Activated T-cell treated with anti-CD3 and anti-CD28 coated beads, Interleukin-2, amount 50 U/mL, for 72 hours (primary cell): ENCODE measurements at places on chromosomes 11 and 22. TPM values are rescaled to one million over a fixed set of nuclear protein-coding genes. Genes with fewer than 3 reads are reported as not detected.

The HBE1 gene
- total RNA-seq: not detected

The NXPE4 gene
- not detected for total RNA-seq

The TLCD5 gene
- 2.8 TPM for total RNA-seq

The CASP5 gene
- total RNA-seq: not detected

The CDHR5 gene
- not detected for total RNA-seq

The MMP1 gene
- not detected for total RNA-seq

The GRIA4 gene
- total RNA-seq: not detected

The MORC2 gene
- 42.0 TPM for total RNA-seq

The TUB gene
- 0.32 TPM for total RNA-seq

GRCh38 chr22:44545773-44546172, 47.7 kb upstream of the RTL6 start:
- no peak for DNase-seq

- DNase-seq: no peak
These were observed 90.2 kb upstream of the KCNQ1OT1 start for GRCh38 chr11:2789791-2790567.

GRCh38 chr11:8095806-8096522, 15.0 kb downstream of the TUB start:
- no peak for DNase-seq

GRCh38 chr11:86152006-86152862, 83.3 kb upstream of the PICALM start:
- no peak for DNase-seq

DNA sequence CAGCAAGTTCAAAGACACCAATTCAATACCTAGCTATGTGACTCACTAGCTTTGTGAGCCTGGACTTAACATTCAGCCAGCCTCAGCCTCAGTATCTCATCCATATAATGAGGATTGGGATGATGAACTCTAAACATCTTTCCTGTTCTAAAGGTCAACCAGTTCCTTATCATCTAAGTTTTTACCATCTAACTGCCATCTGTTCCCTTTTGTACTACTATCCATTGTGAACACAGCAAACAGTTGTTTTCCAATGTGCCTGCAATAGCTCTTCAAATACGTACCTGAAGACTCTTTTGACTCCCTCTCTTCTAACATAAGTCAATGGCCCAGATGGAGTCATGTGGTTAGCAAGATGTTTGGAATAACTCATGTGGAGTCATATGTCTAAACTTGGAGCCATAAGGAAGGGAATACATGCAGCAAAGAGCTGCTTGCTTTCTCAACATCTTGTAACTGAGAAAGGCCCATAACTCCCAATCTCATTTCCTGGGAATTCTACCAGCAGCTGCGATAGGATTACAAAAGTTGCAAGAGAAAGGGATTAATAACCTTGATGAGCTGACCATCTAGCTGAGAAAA, 19.4 kb downstream of the SYTL2 start:
- no peak for DNase-seq

- no peak for DNase-seq
These were observed 118.3 kb upstream of the LMO1 start for GRCh38 chr11:8381871-8382396.

- no peak for DNase-seq
These were observed 431.2 kb downstream of the METTL15 start for GRCh38 chr11:28539239-28540030.

DNA sequence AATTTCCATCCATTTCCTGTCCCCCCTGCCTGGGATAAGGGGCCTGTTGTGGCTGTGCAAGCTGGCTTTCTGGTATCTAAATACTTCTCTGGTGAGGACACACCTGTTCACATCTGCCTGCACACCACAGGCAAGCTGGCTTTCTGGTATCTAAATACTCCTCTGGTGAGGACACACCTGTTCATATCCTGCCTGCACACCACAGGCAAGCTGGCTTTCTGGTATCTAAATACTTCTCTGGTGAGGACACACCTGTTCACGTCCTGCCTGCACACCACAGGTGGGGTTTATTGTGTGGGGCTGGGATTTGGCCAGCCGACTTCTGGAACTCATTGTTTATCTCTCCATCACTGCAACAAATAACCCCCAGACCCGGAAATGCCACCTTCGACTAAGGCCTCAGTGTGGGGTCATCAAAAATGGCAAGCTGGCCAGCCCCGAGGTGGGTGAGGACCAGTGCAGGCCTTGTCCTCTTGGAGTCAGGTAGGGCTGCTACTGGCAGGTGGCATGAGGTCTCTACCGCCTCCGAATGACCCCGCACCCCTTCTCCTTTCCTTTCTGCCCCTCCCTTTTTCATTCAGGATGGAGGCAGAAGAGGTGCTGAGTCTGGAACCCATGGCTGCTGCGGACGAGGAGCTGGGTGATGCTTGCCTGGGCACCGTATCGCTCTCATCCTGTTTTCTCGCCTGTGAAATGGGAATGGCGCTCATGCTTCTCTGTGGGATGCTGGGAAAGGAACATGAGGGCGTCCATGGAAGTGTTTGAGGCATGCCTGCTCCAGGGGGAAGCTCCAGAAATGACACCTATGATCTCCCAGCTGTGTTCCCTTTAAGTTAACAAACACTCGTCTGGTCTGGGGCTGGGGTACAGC, 43.5 kb upstream of the MYEOV start:
- DNase-seq: no peak

GRCh38 chr11:115941481-115941993, 437.3 kb upstream of the CADM1 start:
- DNase-seq: no peak
